ENCODE measurements at places on chromosomes 2 and 18.

DNA sequence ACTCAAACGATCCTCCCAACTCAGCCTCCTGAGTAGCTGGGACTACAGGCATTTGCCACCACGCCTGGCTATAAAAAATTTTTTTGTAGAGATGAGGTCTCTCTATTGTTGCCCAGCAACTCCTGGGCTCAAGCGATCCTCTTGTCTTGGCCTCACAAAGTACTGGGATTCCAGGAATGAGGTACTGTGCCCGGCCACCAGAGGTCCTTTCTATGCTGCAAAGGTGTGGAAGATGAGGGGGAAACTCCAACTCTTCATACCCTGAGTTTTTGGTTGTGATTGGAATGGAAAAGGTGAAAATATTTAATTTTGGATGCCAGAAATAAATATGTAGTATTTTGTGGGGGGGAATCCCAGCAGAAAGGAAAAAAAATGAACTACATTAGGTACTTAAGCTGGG, 36.0 kb downstream of the MRPL33 start:
- no peak for DNase-seq

GRCh38 chr2:209456489-209456888, 32.6 kb downstream of the MAP2 start:
- no peak for DNase-seq

DNA sequence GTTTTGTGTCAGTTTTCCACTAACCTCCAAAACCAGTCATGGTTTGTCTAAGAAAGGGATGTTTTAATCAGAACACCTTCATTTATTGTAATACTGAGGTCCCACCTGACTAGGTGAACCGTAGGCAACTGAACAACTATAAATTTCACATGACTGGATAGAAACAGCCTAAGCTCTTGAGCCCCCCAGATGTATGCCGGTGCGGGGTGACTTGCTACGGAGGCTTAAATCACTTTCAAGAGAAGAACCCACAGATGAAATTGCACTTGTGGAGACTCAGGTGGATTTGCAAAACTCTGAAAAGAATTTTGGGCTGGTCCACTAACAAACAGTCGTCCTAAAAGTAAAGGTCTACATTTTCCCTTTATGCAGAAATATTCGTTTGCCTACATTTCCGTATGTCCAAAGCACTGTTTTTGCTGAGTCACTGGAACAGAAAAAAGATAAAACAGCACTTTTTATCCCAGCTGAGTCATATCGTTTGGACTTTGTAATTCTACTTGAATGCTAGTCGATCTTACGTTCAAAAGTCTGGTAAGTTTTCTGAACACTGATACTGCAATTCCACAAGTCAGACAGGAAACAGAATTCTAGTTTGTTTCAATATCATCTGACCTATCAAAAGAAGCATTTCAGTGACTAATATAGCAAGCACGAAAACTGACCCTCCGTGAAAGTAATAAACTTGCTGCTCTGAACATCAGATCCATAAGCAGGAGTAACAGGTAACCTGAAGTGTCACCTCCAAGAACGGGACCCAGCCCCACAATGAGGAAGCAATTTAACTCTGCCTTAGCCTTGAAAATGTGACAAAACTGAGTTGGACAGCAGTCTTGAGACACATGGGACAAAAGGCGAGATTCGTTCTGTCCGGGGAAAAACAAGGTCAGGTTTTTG, 18.1 kb downstream of the ZNF516 start:
- no peak for DNase-seq

- DNase-seq = no peak
Measured at GRCh38 chr2:185859506-185859905, 120.9 kb downstream of the FSIP2 start.

- DNase-seq = no peak
Measured at GRCh38 chr2:9722451-9722850, 91.7 kb upstream of the YWHAQ start.

GRCh38 chr2:138985881-138986280, 205.7 kb upstream of the NXPH2 start:
- no peak for DNase-seq
